ENCODE measurements at places on chromosomes 6 and 20.

- no peak for DNase-seq
These were observed 348.8 kb upstream of the SPTLC3 start for GRCh38 chr20:12659942-12660341.

DNA sequence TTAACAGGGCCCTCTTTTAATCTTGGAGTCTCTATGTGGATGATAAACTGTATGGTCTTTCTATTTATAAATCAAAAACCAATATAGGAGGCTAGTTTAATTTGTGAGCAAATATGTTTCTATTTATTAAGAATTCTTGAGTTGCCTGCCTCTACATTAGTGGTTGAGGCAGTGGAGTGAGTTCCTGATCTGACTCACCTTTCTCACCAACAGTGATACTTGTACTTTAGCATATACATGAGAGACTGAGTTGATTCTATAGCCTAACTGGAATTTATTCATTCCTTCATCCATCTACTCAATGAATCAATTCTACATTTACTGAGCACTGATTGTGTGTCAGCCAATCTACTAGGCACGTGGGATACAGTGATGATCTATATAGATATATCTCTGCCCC lies 126.9 kb downstream of the TRMT11 start:
- DNase-seq: no peak

DNA sequence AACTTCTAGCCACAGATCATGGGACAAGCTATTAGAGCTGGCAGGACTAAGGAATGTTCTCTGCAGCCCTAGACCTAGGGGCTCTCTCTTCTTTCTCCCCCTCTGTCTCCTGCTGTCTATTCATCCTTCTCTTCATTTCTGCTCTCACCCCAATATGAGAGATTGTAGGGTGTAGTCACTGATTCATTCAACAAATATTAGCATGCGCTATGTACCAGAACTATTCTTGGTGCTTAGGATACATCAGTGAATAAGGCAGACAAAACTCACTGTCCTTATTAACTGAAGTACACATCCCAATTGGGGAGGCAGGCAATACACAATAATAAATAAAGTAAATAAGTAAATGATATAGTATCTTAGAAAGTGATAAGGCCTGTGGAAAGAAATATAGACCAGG lies 14.7 kb upstream of the SIRPB2 start:
- no peak for DNase-seq

DNA sequence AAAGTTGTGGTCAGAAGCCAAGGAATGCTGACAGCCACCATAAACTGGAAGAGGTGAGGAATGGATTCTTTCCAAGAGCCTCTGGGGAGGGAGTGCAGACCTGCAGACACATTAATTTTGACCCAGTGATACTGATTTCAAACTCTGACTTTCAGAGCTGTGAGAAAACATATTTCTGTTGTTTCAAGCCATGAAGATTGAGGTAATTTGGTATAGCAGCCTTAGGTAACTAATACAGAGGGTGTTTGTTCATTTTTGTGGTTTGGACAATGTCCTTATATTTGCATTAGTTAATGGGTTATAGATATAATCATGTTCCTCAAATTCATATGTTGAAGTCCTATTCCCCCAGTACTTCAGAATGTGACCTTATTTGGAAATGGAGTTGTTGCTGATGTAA lies 85.4 kb upstream of the GTSF1L start:
- DNase-seq: no peak

- no peak for DNase-seq
These were observed 26.3 kb downstream of the SPDEF start for GRCh38 chr6:34529665-34530327.

- DNase-seq: no peak
These were observed 760.6 kb upstream of the CHD6 start for GRCh38 chr20:42378826-42379225.
